ENCODE measurements at places on chromosomes 6 and 20.

DNA sequence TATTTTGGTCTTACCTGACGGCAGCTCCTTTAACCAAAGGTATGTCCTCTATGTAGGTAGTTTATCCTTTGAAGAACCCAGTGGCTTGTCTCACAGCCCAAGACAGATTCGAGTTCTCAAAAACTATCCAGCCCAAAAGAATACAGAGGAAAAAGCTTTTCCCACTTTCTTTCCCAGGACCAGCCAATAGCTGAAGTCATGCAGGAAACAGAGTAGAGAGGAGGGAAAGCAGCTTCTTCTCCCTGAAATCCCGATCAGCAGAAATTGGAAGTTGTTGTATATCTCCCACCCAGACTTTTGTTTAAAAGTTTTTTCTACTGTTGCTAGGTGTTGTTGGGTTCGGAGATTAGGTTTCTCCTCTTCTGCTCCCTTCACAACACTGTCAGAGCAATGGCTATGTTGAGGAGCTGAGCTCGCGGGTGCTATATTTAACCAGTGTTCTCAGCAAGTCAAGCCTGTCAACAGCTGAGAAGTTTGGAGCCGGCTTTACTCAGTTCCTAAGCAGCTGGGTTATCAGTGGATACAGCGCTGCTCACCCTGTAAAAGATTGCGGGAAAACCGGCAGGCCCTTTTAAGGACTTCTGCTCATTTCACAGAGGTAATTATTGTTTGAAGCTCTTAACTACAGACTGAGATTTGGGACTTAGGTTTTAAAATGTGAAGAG, at the start of gene FILIP1:
TSS of gene FILIP1 (minus strand) at position 401 of the 665 bp plus-strand sequence. CDS start 78,828 bp downstream, outside the sequence.
- DNase-seq: no peak

DNA sequence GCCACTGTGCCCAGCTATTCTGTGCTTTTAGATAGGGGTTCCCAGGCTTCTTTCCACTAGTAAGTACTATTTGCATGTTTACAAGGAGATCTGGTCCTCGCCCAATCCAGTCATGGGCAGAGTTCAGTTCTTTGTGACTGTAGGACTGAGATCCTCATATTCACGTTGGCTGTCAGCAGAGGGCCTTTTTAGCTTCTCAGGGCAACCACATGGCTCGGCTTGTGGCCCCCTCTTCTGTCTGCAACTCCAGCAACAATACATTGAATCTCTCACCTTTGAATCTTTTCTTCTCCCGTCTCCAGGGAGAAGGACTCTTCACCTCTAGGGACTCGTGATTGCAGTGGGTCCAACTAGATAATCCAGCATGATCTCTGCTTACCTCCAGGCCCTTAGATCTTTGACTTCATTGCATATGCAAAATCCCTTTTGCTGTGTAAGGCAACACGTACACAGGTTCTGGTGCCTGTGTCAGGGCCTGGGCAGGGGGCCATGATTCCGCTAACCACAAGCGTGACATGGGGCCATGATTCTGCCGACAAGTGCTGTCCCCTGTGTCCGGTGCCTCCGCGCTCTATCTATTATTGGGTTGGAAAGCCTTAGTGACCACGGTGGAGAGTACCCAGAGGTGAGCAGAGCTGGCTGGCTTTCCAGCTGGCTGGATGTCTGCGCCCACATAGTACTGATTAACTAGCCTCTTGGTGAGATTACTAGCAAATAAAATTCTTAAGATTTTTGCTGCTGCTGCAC, 5.1 kb downstream of the CCR6 start:
- no peak for DNase-seq

- DNase-seq: no peak
Observed at GRCh38 chr6:143136647-143137046, 76.0 kb downstream of the AIG1 start.

GRCh38 chr6:163793011-163793983, 378.8 kb downstream of the QKI start:
- no peak for DNase-seq

DNA sequence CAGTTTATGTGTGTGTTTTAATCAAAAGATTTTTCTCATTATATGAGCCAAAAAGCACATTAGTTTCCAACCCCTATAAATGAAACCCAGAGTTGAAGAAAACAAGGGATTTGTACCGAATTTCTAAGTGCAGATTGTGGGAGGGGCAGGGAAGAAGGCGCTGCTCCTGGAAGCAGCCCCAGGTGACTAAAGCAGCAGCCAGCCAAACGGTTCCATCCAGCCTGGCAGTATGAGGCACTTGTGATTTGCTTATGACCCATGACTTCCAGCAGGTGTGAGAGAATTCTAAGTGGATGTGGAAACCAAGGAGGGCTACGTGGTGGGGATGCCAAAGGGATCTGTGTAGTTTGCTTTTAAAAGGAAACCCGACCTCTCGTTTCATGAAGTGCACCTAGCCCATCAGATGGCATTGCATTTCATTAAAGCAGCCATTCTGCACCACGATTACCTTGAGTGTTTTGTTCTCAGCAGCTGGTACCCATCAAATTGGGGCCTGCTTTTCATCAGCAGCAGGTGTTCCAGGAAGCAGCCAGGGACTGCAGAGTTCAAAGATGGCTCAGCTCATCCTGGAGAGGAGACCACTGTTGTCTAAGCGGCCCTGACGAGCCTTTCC, 79.1 kb downstream of the DTD1 start:
- DNase-seq: no peak

DNA sequence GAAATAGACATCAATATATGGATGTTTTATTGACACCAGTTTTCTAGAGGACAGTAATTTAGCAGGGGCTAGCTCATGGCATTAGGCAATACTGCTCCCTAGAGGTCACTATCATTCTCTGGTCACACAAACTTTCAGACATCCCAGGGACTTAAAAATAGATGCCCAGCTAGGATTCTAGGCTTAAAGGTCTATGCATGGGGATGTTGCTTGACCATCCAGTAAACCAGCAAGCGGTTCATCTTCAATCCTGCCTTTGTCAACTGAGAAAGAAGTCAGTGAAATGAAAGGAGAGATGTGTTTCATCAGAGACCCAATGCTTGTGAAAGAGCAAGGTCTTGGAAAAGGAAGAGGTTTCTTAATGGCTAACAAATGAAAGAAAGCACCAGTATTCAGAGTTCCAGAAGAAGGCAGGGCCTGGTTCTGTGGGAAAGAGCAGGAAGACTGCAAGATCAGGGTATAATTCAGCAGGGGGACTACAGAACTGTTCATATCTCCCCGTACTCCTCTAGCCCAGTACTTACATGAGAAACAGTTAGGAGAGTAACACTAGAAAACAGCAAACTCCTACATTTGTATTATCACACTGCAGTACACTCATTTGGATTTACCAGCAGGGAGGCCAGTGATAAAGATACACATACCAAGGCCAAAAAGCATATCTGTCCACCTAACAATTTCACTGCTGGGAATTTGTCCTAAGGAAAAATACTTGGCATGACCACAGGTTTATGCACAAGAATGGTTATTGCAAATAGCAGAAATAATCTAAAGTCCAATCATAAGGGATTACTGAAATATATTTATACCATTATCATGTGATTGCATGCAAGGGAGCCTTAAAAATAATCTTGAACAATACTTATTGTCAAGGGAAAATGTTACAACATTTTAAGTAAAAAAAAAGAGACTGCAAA, 151.4 kb upstream of the LAMA2 start:
- no peak for DNase-seq

- DNase-seq: no peak
Observed at GRCh38 chr6:27295301-27296079, 16.6 kb downstream of the POM121L2 start.

DNA sequence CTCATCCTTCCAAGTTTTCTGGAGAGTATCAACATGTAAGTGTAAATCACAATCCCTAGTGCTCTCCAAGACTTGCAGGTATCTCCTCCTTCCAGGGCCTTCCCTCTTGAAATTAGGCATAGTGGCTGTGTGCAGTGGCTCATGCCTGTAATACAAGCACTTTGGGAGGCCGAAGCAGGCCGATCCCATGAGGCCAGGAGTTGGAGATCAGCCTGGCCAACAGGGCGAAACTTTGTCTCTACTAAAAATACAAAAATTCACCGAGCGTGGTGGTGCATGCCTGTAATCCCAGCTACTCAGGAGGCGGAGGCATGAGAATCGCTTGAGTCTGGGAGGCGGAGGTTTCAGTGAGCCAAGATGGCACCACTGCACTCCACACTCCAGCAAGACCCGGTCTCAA, 9.4 kb upstream of the ANGPT4 start:
- DNase-seq: no peak

GRCh38 chr6:72218125-72218524, 331.8 kb downstream of the RIMS1 start:
- DNase-seq: no peak

DNA sequence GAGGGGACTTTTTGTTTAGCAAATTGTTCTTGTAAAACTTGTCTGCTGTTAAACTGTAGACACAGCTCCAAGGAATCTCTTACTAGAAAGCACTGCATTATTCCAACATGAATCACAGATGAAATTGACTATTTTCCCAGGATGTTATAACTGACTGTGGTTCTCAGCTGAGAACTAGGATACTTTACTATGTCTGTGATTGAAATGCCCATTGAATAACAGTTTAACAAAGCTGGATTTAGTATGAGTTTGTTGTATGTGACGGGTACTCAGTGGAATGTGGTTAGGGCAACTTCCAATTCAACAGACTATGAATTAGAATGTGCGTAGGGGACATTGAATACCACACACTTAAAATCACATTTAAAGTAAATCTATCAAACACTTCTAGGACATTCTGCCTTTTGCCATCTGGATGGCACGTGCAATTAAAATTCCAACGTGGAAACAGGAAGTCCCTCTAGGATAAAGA, 193.4 kb upstream of the PREP start:
- DNase-seq: no peak

GRCh38 chr6:168048724-168049025, 30.3 kb downstream of the FRMD1 start:
- DNase-seq: no peak

GRCh38 chr6:134851548-134851947, 98.4 kb downstream of the ALDH8A1 start:
- no peak for DNase-seq

DNA sequence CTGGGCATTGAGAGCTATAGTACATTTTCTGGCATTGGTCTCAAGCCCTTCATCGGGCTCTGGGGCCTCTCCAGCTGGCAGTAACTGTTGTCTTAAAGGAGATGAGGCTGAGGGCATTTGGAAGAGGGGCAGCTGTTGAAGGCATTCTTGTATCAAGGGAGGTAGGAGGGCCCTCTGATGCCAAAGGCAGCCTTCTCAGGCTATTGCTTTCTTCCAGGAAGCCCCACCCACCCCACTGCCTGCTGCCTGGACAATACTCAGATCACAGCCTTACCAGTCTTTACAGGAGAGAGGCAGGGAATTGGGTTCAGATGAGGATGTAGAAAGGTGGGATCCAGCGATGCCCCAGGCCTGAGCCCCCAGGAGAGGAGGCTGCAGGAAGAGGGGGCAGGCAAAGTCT, 46.0 kb downstream of the CPXM1 start:
- DNase-seq: no peak

DNA sequence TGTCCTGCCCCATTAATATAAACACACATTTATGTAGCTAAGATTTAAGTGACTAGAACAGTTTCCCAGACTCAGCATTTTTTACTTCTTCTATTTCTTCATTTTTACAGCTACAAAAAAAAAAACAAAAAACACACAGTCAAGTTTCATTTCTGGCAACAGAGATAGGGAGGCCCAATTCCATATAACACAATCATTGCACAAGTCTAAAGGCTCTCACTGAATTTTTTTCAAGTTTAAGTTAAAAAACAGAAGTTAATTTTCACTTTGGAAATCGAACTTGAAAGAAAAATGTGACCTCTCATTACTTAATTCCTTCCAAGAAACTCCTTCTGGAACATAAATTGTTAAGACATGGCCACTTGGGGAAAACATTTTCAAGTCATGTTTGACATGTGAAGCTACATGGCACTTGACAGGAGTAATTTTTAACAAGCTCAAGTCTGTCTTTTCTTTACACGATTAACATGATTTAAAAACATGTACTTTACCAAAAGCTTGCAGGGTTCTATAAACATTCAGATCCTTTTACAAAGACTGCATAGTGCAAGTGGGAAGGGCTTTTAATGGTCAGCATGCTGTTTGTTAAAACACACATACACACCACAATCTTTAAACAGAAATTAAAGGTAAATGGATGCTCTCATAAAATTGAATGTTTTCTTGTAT, 100.1 kb upstream of the CCDC28A start:
- DNase-seq: no peak

DNA sequence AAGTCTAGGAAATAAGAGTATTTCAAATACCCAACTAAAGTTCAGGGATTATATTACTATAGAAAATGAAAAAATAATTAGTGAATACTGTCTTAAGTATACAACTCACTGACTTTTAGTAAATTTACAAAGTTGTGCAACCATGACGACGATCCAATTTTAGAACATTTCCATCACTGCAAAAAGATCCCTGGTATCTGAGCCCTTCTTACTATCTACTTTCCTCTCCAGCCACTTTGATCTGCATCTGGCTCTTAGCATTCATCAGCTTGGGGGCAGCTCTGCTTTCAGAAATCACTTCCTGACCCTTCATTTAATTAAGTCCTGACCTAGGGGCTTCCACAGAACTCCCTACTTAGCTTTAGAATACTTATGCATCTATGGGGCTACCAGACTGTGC, 38.2 kb upstream of the RBL1 start:
- no peak for DNase-seq

DNA sequence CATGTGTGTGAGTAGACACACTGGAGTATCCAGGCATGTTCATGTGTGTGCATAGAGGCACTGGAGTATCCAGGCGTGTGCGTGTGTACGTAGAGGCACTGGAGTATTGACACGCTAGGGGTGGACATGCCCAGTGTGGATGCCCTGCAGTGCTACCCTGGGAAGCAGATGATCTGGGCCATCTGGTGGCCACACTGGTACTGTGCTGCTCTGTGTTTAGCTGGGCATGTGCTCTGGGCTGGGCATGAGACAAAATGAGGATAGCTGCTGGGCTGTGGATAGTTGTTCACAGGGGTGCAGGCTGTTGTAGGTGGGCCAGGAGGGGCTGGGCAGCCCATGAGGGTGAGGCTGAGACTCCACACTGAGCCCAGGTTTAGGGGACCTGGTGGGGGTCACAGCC, 24.0 kb upstream of the NPBWR2 start:
- no peak for DNase-seq

All from stimulated activated CD8-positive, alpha-beta memory T cell treated with anti-CD3 and anti-CD28 coated beads, Interleukin-7, amount 100 ng/mL, for 24 hours (primary cell).